ENCODE measurements at places on chromosomes 4 and X.

- no peak for DNase-seq
Observed at GRCh38 chr4:54553001-54553400, 104.8 kb upstream of the KIT start.

GRCh38 chr4:73606465-73606974 lies 13.7 kb downstream of the RASSF6 start:
- DNase-seq = no peak

- no peak for DNase-seq
Observed at GRCh38 chr4:187166886-187167512, 443.3 kb upstream of the FAT1 start.

- DNase-seq = no peak
Observed at GRCh38 chr4:6272863-6273660, 3.4 kb downstream of the WFS1 start.

- no peak for DNase-seq
Observed at GRCh38 chr4:71198958-71199357, 139.9 kb upstream of the SLC4A4 start.

DNA sequence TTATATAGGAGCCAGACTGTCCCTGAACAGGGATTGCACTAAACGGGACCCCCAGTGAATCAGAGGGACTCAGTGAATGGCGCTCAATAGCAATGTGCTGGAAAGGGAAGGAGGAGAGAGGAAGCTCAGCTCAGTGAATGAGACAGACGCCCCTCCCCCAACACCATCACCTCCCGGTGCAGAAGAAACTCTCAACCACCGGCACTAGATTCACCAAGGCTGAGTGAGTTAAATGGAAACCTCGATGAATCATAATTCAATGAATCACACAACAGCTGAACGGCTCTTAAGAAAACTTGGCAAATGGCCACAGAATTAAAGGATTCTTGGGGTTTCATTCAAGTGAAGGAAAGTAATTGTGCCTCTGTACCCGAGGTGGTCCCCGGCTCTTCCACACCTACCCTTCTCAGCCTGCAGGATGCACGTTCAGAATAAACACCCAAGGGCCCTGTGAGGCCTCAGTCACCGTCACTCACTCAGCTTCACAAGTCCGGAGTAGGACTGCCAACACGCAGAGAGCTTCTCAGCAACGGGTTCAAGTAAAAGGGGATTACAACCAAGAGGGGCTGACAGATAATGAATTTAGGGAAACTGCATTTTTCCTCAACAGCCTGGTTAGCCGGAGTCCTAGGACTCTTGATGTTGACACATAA lies 29.3 kb downstream of the CRMP1 start:
- no peak for DNase-seq

DNA sequence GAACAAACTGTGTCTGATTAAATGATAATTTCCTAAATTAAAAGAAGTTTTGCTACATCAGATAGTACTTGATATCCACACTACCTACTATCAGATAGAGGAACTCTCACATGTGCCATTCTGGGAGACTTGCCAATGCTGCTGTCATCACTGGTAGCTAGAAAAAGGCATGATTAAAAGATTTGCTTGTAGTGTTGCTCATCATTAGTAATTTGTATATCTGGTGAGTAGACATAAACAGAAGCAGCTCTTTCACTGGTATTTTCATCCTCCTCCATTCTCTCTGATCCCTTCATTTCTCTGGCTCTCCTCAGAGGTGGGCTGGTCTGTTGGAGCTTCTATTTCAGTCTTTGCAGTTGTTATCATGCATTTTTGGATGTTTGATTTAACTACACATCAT lies 56.0 kb downstream of the SPRY1 start:
- no peak for DNase-seq

GRCh38 chr4:10671799-10672198 lies 12.8 kb downstream of the CLNK start:
- no peak for DNase-seq
